Midbrain (tissue), 1 donor: ENCODE measurements at places on chromosomes 2 and 18.

DNA sequence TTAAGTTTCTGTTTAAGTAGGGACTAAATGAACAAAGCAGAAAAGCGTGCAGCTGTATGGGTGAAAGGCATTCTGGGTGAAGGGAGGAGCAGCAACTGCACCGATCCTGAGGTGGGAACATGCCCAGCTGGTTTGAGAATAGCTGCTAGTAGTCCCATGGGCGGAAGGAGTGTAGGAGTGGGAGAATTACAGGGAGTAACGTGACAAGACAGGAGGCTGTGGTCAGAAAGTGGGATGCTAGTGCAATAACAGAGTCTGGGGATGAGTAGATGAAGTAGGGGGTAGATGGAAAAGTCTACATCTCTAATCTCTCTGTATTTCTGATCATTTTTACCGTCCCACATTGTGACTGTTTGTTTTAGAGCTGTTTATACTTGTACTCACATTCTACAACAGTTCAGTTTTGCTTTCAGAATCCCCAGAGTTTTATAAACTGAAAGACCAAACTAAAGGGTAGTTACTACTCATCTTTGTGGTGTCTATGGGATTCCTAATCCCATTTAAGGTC, 118.9 kb downstream of the LCLAT1 start:
- no peak for DNase-seq

GRCh38 chr2:233386382-233387041, 32.2 kb downstream of the DGKD start:
- DNase-seq, result no peak

- no peak for DNase-seq
Measured at GRCh38 chr2:228594012-228594411, 412.5 kb upstream of the SPHKAP start.

DNA sequence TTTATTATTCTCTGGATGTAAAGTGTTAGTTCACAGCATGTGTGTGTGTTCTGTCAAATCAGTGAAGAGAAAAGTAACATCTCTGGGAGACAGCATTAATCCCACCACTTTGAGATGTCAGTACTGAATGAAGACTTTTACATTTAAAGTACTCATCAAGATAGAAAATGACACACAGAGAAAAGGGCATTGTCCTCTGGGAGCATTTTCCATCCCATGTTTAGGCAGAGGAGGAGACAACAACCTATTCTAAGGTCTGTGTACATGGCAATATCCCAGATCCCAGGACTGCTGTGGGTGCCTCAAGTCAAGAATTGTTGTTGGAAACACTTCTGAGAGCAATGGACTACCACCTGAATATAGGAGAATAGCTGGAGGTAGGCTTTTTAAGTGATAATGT, 201.5 kb downstream of the PPP1R1C start:
- no peak for DNase-seq

DNA sequence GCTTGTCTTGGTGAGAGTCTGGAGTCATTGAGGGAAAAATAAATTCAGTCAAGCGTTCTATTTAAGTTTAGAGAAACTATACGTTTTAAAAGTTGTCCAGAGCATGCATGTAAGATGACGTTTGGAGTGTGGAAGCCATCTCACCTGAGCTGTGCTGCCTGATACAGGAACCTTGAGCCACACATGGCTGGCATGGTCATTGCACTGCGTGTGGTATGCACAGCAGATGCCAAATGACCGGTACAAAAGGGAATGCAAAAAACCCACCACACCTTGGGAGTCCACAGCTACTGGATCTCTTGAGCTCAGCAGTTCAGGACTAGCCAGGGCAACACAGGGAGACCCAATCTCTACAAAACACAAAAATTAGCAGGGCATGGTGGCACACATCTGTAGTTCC, 4.3 kb downstream of the MZT2B start:
- DNase-seq, result no peak

- peak; percentile 46 for DNase-seq
Measured at GRCh38 chr2:132670496-132671150, 618 bp upstream of the LYPD1 start.

DNA sequence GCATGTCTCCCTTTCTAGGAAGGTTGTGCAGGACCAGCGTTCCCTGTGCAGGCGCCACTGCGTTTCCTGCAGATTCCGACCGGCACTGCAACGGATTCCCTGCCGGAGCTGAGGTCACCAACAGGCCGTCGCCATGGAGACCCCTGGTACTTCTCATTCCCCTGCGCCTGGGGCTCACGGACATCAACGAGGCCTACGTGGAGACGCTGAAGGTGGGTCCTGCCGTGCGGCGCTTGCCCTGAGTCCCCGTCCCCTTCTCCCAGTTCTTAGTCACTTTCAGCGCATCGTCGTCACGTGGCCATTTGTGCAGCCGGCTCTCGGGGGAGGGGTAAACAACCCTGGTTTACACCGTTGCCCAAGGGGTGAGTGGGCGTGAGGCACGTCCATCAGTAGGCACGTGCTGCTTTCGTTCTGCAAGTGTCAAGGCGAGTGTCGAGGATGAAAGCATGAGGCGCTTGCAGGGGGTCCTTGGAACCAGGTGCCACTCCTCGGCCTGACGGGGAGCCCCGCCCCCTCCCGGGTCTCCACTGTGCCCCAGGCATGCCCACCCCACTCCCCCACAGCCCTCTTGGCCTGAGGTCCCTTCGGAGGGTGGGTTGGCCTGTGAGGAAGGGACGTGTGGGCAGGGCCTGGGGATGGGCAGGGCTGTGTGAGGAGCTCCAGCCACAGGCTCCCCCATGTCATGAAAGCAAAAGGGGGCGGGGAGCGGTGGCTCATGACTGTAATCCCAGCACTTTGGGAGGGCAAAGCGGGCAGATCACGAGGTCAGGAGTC, 19.8 kb downstream of the DTYMK start:
- no peak for DNase-seq

DNA sequence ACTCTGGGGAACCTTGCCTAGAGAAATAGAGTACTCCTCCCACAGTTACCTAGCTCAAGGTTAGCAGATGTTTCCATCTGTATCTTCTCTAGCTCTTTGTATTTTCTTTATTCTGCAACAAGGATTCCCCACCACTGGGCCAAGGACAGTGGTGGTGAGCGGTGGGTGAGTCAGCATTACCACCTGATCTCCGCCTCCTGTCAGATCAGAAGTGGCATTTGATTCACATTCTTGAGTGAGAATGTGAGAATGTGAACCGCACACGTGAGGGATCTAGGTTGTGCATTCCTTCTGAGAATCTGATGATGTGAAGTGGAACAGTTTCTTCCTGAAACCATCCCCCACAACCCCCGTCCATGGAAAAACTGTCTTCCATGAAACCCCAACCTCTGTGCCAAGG, 9.0 kb downstream of the EPB41L3 start:
- no peak for DNase-seq

DNA sequence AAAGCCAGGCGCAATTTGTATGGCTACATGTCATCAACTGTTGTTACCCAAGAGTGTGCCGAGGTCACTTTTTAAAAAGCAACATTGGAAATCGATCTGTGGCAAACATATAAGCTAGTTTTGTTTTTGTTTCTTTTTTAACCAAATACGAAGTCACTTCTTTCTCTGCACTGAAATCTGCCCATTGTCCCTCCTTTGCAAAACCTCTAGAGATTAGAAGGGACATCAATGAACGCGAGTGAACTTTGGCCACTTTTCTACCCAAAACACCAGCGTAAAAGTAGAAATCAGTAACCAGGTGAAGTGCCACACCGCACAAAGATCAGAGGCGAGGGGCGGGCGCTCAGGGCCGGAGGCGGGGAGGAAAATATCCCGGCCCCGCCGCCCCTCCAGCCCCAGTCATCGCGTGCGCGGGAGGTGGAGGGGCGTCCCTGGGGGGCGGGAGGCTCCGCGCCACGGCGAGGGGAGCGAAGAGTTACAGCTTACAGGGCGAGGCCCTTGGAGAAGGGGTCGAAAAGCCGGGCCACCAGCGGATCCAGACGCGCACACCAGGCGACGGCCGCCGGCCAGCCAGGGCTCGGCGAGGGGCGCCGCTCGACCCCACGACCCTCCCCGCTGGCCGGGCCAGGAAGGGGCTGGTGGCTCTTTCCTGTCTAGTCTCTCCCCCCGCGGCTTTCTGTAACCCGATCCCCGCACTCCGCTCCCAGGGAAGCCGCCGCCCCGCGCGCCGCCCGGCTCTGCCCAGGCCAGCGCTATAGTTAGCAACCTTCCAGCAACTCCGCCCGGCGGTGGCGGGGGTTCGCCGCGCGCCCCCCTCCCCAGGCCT, 993 bp downstream of the RBMS1 start:
- DNase-seq, result no peak

DNA sequence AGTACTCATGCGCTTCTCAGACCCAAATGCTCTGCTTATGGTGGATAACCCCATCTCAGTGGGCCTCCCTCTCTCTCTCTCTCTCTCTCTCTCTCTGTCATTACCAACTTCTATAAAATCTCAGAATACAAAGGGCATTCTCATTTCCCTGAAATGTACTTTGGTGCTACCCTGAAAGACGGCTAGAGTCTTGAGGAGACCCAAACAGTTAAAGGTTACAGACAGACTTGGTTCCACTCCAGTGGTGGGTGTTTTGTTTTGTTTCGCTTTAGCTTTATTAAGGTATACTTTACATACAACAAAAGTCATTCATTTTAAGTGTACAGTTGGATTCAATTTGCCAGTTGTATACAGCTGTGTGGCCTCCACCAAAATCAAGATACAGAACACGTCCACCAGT, 60.9 kb downstream of the BCL11A start:
- no peak for DNase-seq

DNA sequence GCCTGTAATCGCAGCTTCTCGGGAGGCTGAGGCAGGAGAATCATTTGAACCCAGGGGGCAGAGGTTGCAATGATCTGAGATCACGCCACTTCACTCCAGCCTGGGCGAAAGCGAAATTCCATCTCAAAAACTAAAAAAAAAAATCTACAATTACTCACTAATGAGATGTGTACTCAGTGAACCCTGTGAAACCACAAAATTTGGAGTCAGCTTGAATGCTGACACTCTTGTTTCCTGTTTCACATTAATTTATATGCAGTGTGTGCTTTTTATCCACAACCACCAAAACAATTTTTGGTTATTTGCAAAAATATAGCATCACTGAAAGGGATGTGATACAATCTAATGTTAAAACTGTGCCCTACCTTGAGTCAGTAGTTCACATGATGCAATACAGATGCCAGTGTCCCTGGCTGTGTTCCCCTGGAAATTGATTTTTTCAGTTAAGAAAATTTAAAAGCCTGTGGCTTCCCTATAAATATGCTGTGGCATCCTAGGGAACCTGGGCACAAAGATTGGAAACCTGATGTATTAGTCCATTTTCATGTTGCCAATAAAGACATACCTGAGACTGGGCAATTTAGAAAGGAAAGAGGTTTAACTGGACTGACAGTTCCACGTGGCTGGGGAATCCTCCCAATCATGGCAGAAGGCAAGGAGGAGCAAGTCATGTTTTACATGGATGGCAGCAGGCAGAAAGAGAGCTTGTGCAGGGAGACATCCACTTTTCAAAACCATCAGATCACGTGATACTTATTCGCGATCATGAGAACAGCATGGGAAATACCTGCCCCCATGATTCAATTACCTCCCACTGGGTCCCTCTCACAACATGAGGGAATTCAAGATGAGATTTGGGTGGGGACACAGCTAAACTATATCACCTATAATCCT, 337.5 kb upstream of the NT5C1B start:
- DNase-seq, result no peak

- DNase-seq, result no peak
Measured at GRCh38 chr18:32337821-32338220, 132.9 kb downstream of the GAREM1 start.

GRCh38 chr2:64574871-64575270, 50.7 kb downstream of the AFTPH start:
- DNase-seq, result no peak

DNA sequence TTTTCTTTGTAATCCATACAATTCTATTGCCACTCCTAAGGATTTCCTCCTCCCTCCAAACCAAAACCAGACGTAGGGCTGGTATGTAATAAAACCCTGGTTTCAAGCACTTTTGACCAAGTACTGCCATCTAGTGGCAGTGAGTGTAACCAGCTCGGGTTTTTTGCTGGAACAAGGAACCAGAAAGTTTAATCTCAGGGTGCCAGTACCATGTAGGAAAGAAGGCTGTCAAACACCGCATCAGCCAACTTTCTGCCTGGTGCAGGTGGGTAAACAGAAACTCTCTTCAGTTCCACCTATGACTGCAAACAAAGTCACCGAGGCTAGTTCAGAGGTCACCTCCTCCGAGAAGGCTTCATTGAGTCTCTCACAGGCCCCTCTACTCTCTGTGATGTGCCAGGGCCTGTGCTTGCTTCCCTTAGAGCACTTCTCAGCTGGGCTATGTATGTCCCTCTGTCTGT, 10.2 kb upstream of the THNSL2 start:
- DNase-seq, result peak; percentile 85

GRCh38 chr2:64482765-64483504, 29.0 kb downstream of the LGALSL start:
- no peak for DNase-seq

- DNase-seq, result no peak
Measured at GRCh38 chr2:74755386-74755785, 78.5 kb upstream of the HK2 start.

- DNase-seq, result no peak
Measured at GRCh38 chr2:108905176-108905575, 83.8 kb downstream of the EDAR start.

GRCh38 chr2:160703648-160704585, 210.3 kb upstream of the RBMS1 start:
- no peak for DNase-seq
